ENCODE measurements at places on chromosomes 13 and 19.
A peak's percentile ranks its signal among the peaks of the same experiment; 100 is the strongest.

DNA sequence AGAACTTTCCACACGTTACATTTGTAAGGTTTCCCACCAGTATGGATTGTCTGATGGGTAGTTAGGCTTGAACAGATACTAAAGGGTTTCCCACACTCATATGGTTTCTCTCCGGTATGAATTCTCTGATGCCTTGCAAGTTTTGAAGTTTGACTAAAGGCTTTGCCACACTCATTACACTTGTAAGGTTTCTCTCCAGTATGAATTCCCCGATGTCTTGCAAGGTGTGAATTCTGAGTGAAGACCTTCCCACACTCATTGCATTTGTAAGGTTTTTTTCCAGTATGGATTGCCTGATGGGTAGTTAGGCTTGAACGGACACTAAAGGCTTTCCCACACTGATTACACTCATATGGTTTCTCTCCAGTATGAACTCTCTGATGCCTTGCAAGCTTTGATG, 7.6 kb upstream of the ZNF415 start:
- no peak for DNase-seq

GRCh38 chr19:3547301-3547731, 8.3 kb downstream of the TEKTIP1 start:
- no peak for DNase-seq

- no peak for DNase-seq
These were observed 3.2 kb downstream of the CEACAM5 start for GRCh38 chr19:41711376-41712261.

- no peak for DNase-seq
These were observed 8.5 kb downstream of the UNC13A start for GRCh38 chr19:17679526-17680229.

- no peak for DNase-seq
These were observed 1.6 kb upstream of the CFAP97D2 start for GRCh38 chr13:114177245-114178010.

GRCh38 chr19:12847159-12848139, 9.1 kb downstream of the MAST1 start:
- DNase-seq = peak; percentile 74

DNA sequence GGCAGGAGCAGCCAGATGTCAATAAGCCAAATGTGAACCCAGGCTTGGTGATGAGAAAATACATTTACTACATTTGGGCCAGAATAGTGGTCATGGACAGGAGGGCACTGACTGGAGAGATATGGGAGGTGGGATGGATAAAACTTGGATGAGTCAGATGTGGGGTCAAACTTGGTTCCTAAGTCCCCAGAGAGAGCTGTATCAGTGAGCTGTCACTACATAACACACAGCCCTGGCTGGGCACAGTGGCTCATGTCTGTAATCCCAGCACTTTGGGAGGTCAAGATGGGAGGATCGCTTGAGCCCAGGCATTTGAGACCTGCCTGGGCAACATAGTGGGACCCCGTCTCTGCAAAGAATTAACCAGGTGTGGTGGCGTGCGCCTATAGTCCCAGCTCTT, 51.6 kb upstream of the EHD2 start:
- peak; percentile 57 for DNase-seq

DNA sequence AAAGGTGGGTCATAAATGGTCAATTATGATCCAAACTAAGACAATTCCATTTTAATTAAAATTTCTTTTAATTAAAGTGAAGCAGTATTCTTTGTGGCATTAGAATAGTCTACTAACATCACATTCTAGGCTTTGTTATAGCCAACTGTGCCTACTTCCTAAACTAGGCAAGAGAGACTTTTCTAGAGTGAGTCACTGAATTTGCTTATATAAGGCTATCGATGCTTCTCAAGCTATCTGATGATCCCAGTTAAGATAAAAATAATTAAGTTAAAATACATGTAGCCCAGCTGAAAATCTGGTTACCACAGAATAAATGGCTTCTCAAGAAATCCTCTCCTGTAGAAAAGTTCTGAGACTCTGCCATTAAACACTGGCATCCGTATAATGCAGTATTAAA, 12.5 kb downstream of the ANKRD10 start:
- DNase-seq = no peak

GRCh38 chr13:85313761-85314503, 485.3 kb downstream of the SLITRK6 start:
- peak; percentile 74 for DNase-seq

- no peak for DNase-seq
These were observed 412.0 kb downstream of the SLITRK1 start for GRCh38 chr13:83470133-83470797.

DNA sequence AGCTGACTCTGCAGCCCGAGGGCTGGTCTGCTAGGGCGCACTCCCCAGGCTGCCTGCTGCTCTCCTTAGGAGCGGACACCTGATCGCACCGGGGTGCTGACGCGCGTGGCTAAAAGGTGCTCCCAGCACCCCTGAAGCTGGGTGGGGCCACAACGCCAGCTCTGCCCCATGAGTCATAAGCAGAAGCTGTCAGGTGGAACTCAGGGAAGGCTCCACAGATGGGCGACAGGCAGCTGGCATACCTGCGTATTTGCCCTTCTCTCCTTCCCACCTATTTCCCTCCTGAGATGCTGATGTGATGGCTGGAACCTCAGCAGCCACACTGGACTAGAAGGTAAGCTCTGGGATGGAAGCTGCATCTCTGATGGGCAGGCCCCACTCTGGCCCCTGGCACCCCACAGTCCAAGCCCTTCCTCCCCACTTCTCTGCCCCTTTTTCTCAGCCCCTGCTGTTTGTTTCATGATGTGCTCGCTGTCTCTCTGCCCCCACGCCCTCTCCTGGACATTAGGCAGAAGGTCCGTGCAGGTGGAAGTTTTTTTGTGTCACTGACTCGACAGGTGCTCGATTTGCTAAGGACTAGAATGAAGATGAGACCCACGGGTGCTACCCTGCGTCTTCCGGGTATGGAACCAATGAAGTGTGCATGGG, 30.3 kb upstream of the CACTIN start:
- no peak for DNase-seq

GRCh38 chr13:103656311-103656710, 590.1 kb upstream of the SLC10A2 start:
- DNase-seq = no peak

GRCh38 chr19:13051557-13052165, 51.0 kb downstream of the LYL1 start:
- no peak for DNase-seq

- DNase-seq = peak; percentile 48
These were observed 69.8 kb downstream of the KCNRG start for GRCh38 chr13:50085063-50085462.

GRCh38 chr19:55247621-55248099, 11.2 kb downstream of the PPP6R1 start:
- no peak for DNase-seq

DNA sequence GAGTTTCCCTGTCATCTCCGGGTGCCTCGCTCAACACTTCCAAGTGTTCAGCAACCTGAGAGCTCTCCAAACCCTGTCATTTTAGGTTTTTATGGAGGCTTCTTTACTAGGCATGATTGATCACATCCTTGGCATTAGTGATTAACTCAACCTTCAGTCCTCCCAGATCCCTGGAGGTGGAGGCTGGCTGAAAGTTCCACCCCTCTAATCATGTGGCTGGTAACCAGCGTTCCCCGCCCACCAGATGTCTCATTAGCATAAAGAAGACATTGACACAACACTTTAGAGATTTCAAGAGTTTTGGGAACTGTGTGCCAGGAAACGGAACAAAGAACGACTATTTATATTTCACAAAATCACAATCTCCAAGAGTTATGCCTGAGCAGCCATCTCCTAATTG, 71.1 kb upstream of the RGCC start:
- no peak for DNase-seq

DNA sequence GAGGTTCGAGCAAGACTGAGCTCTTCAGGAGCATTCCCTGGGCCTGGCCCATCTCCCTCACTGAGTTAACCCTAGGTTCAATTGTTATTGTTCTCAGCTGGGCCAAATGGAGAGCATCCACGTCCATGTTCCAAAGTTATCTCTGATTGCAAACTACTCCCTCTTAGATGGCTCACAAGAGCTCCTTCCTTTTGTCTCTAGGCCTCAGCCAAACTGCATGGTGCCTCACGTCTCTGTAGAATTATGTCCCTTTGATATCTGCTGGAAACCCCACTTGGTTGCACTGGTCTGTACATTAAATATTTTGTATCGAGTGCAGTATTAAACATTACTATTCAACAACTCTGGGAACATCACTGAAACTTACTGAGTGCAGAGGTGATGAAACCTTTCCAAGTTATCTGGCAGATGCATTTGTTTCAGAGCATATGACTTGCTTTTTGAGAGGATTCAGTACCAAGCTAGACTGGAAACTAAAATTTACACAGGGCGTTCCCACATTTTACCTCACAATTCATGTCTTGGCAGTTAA, 38.1 kb downstream of the DOCK9 start:
- no peak for DNase-seq

DNA sequence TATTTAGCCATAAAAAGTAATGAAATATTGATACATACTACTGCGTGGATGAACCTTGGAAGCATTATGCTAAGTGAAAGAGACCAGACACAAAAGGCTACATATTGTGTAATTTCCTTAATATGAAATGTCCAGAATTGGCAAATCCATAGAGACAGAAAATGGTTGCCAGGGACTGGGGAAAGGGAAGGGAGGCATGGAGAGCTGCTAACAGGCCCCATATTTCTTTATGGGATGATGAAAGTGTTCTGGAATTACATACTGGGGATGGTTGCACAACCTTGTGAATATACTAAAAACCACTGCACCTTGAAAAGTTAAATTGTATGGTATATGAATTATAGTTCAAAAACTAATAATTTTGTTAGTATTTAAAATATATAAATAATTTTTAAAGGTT, 3.6 kb downstream of the IFT88 start:
- no peak for DNase-seq

DNA sequence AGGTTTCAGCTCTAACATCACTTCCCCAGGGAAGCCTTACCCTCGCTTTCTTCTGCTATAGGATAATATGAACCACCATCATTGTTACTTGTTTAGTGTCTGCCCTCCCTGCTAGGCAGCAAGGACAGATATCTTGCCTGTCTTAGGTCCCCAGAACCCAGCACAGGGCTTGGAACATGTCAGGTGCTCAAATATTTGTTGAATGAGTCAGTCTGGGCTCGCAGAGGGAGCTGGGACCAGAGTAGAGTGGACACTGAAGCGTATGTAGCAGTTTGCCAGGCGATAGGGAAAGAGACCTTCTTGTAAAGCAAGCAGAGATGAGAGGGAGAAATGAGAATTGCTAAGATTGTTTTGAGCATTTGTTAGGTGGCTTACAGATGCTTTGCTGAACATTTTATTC, 11.7 kb downstream of the BCKDHA start:
- DNase-seq = peak; percentile 13

DNA sequence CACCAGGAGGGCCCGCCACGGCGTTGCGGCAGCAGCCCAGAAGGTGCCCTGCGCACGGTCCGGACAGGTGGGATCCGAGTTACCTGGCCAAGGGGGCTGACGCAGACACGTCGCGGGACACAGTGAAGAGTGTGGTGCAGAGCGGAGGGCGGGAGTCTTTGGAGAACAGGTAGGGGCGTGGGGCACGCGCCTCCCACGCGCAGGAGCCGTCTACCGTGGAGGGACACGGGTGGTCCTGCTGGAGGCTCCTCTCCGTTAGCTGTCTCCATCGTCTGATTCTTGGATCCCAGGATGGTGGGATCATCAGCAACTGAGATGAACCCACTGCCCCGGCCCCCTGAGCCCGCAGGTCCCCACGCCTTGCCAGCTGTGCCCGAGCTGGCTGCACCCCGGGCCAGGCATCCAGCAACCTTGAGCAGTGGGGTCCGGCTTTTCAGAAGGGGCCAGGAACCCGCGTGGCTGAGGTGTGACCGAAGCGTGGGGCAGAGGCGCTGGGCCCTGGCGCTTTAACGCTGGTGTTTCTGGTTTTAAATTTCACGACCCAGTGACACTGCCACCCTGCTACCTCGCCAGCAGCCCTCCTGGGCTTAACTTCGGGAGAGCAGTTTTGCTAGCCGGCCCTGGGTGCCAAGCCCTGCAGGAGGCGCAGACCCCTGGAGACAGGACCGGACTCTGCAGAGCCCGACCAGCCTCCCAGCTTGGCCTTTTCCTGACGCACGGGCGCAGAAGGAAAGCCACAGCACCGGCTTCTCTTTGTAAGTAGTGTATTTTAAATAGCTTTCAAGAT, 7.3 kb downstream of the FGF22 start:
- no peak for DNase-seq

- DNase-seq = no peak
These were observed 29.8 kb downstream of the ADGRE2 start for GRCh38 chr19:14748601-14749000.

DNA sequence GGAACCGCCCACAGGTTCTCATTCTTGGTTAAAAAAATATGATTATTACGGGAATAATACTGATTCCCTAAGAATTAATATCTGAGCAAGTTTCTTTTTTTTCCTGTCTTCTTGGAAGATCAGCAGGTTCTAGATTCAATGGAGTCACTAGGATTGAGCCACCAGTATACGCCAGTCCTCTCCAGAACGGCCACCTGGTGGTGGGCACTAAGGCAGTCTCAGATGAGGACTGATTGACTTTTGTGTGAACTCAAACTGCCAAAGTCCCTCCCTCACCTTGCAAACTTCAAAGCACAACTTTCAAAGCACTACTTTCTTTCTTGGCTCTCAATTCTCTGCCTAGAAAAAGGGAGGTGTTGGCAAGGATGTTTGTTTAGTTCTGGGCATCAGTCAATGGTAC, 33.3 kb upstream of the ALOX5AP start:
- DNase-seq = no peak

GRCh38 chr13:73879346-73880015, 254.7 kb downstream of the KLF12 start:
- DNase-seq = no peak

GRCh38 chr13:89401264-89401675, 1730.1 kb downstream of the SLITRK5 start:
- peak; percentile 20 for DNase-seq

DNA sequence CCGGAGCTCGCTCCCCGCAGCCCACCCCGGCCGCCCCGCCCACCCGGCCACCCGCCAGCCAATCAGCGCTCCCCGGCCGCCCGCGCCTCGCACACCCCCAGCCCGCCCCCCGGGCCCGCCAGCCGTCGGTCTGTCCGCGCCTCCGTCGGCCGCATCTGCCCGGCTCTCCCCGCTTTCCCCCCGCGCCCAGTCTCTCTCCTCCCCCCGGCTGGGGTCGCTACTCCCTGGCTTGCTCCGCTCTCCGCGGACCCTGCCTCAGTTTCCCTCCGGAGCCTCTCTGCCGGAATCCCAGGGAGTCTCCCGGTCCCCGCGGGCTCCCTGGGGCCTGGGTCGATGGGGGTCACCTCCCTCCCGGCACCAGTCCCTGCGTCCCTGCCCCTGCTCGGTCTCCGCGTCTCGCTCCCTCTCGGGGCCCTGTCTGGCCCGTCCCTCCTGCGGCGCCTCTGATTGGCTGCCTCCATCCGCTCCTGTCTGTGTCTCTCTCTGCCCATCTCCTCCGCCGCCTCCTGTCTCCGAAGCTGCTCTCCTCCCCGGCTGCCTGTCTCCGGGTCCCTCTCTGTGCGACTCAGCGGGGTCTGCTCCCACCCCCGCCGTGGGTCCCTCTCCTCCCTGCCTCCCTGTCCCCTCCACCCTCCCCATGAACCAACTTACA, 484 bp downstream of the IL11 start:
- peak; percentile 86 for DNase-seq

DNA sequence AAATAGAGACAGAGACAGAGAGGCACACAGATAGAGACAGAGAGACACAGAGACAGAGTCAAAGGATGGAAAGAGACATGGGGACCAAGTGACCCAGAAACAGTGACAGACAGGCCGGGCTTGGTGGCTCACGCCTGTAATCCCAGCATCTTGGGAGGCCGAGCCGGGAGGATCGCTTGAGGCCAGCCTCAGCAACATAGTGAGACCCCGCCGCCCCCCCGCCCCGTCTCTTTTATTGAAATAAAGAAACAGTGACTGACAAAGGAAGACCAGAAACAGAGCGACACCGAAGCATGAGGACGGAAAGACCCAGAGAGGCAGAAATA, 848 bp upstream of the NECTIN2 start:
- no peak for DNase-seq

- no peak for DNase-seq
These were observed 357.9 kb downstream of the KLF12 start for GRCh38 chr13:73776151-73776785.

Measured in fibroblast of skin of back (primary cell).